Ammon's horn (tissue), 1 donor: ENCODE measurements at places on chromosomes 12 and 14.

DNA sequence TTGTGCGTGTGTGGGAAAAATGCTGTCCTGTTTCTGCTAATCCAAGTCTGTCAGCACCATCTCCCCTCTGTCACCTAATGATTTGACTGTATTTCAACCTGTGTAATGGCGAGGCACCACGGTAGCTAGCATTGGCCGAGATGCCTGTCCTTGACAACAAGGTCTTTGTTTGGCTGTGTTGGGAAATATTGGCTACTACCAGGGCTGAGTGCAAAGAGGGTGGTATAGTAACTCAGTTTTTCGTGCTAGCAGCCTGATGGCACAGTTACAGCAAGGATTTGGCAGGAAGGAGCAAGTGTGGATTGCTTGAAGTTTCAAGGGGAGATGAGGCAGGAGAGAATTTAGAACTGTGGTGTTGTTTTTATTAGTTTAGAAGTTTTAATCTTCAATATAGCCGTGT lies 440.3 kb upstream of the RGS6 start:
- peak; percentile 73 for DNase-seq

DNA sequence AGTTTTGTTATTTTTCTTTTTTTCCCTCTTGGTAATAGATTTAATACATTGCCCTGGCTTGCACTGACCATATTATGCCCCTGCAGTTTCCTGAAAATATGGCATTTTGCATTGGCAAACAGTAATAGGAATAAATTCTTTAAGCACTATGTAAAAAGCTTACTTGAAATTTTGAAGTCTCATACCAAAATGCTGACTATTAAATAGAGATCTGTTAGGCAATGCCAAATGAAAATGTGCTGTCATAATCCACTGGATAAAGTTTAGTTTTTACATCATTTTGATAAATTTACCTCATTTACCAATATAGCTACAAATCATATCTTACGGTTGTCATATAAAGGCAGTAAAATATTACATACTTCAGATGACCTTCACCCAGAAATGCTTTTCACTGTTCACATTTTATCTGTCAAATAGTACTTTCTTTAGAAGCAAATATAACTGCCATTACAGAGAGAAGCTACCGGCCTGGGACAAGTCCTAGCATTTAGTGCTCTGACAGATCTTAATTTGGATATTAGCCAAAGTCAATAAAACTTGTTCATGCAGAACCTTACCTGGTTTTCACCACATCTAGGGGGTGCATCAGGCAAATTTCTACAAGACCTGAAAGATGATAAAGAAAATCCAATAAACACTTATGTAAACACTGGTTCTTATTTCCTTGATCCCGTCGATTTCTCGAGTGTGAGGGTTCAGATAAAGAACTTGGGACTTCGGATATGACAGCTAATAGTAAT lies 212.9 kb downstream of the PAX9 start:
- DNase-seq = no peak

GRCh38 chr12:76055393-76055792 lies 23.8 kb upstream of the PHLDA1 start:
- no peak for DNase-seq

- DNase-seq = no peak
These were observed 745 bp upstream of the PPP1R36 start for GRCh38 chr14:64549016-64549415.

GRCh38 chr12:27965411-27965810 lies 7.1 kb downstream of the PTHLH start:
- no peak for DNase-seq

- DNase-seq = no peak
These were observed 28.6 kb downstream of the EML1 start for GRCh38 chr14:99821519-99822508.

- no peak for DNase-seq
These were observed 127.3 kb upstream of the CCND2 start for GRCh38 chr12:4145990-4146859.

DNA sequence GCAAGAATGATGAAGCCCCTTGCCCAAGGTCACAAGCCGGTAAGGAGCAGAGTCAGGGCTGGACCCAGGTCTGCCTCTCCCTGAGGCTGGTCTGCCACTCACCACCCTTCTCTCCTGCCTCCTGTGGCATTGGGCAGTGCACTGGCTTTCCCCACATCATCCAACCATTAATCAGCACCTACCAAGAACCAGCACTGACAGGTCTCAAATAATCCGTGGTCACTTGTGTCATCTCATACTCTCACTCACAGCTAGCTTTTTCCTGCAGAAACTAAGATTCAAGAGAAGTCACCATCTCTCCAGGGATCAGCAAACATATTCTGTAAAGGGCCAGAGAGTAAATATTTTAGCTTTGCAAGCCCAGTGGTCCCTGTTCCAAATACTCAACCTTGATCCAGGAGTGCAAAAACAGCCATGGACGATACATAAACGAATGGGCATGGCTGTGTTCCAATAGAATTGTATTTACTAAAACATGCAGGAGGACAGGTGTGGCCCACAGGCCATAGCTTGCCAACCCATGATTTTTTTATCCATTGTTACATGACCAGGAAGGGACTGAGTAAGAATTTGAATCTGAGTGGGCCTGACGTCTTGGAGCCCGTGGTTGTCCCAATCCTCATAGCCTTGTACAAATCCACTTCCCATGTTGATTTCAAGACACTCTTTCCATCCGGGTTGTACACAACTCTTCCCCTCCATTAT lies 374.2 kb downstream of the BCL11B start:
- DNase-seq = no peak

DNA sequence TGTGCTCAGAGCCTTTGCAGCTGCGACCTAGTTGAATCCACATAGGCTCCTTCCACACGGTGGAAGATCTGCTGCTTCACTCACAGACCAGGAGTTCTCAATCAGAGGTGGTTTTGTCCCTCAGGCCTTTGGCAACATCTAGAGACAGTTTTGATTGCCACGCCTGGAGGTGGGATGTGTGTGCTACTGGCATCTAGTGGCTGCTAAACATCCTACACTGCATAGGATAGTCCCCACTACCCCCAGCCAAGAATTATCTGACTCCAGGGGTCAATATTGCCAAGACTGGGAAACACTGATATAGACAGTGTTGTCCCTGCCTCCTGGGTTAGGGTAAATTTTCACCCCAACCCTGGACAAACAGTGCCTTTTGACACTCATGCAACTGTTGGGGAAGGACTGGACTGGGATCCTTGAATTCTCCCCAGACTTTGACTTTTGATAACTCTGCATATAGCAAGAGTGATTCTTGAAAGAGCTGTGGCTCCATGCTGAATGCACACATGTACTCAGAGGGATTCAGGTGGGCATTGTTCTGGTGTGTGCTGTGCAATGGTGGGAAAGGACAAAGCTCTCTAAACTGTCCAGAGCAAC lies 39.8 kb downstream of the BAZ2A start:
- DNase-seq = no peak

GRCh38 chr14:39316830-39317553 lies 83.3 kb downstream of the MIA2 start:
- no peak for DNase-seq

DNA sequence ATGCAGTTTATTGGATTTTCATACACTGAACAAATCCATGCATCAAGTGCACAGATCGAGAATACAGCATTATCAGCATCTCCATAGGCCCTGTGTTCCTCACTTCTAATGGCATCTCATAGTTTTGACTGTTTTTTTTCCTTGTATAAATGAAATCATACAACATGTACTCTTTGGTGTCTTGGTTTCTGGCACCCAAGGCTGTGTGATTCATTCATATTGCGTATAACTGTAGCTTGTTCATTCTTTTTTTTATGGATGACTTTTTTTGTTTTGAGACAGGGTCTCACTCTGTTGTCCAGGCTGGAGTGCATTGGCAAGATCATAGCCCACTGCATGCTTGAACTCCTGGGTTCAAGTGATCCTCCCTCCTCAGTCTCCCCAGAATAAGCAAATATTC lies 14.3 kb downstream of the RASSF8 start:
- no peak for DNase-seq

DNA sequence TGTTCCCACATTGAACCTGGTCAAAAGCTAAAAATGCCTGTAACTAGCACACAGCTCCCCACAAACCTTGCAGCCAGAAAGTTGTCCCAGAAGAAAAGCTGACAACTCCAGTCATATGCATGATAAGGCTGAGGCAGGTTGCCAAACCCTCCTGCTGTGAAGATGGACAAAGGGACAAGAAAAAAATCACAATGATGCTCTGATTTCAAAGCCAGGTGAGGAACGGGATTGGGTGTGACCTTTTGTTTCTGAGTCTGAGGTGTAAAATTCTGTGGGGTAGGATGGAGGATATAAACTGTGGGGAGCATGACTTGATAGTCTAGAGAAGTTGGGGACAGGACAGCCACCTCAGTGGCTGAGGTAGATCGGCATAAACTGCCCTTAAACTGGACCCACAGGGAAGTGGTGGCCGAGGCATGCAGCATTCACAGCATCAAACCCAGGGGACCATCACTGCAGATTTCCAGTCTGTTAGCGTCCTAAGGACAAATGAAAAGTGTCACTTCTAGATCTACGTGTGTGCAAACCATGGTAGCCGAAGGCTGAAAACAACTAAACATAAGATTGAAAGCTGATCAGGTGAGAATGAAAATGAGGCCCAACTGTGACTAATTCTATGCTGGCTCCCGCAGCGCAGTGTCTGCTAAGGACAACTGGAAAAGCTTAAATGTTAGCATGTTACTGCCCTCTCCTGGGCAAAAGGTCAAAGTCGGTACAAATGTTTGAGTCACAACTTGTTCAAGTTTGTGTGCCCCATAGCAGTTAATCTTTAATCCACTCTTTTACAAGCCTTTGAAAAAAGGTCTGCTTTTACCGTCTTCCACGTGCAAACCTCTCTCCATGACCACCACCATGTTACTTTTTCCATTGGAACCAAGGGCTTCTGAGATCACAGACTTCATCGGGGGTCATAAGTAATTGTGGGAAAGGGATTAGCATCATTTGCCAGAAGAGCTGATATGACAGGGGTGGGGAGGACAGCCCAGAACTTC lies 39.8 kb downstream of the GRIN2B start:
- peak; percentile 63 for DNase-seq

- DNase-seq = no peak
These were observed 24.5 kb upstream of the IGF1 start for GRCh38 chr12:102504871-102505270.

DNA sequence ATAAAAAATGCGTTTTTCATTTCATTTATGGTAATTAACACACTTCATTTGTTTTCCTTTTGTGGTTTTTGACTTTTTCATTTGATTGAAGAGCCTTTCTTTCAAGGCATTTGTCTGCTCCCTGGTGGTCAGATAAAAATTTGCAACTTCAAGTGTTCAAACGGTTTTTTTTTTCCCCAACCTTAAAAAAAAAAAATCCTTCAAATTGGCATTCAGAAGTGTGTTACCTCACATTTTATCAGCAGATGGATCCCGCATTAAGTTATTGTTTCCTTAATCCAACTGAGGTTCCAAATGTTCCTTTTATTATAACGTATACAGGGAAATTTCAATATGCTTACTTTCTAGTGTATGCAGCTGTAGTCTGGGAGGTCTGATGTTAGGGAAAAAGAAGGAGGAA lies 47.2 kb downstream of the MYF5 start:
- DNase-seq = peak; percentile 31

GRCh38 chr14:91019673-91020072 lies 40.8 kb downstream of the RPS6KA5 start:
- DNase-seq = no peak

DNA sequence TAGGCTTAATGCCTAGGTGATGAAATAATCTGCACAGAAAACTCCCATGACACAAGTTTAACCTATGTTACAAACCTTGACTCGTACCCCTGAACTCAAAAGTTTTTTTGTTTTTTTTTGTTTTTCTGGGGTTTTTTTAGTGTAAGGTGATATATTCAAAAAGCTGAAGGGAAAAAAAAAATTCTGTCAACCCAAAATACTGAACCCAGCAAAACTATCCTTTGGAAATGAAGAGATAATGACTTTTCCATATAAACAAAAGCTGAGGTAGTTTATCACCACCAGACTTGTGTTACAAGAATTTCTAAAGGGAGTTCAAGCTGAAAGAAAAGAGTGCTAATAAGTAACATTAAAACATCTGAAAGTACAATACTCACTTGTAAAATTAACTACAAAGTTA lies 448.1 kb downstream of the KCNH5 start:
- DNase-seq = no peak

DNA sequence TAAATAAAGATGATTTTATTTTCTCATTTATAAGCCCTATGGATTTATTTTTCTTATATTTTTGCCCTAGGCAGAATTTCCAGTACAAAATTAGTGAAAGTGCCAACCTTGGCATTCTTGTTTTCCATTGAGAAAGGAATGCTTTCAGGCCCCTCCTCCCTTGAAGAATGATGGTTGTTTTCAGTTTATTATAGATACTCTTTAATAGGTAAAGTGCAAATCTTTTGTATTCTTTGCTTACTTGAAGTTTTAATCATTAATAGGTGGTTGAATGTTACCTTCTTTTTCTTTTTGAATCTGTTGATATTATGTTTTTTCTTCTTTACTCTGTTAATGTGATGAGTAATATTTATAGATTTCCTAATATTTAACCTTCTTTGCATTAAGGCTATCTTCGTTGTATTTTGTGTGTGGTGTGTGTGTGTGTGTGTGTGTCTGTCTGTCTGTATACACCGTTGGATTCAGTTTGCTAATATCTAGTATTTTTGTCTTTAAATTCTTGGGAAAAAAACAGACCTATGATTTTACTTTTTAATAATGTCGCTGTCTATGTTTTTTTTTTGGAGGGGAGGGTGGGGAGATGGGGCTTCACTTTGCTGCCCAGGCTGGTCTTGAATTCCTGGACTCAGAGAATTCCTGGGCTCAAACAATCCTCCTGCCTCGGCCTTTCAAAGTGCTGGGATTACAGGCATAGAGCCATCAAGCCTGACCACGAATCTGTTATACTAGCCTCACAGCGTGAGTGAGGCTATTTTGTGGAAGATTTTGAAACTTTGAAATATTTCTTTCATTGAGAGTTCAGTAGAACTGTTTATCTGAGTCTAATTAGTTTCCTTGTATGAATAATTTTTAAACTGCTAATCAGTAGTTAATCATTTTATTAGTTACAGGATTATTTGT lies 13.5 kb downstream of the SRGAP1 start:
- no peak for DNase-seq
